ENCODE measurements at places on chromosomes 7 and 10.

- no peak for DNase-seq
Measured at GRCh38 chr7:116197360-116197759, 13.0 kb upstream of the TES start.

DNA sequence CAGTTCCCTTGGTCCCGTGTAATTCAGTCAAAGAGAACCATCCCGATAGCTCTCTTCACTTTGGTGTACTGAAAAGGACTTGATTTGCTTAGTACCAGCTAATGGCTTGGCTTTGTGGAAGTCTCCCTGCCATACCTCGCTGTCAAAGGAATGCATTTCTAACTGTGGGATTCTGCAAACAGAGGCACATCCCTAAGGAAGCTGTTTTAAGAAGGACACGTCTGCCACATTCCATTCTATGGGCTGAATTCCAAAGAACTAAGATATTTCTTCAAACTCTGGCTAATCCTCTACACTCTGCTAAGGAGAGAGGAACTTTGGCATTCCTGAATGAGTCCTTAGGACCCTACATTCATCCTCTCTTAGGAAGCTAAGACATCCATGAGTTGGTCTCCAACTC, 327.9 kb downstream of the SFMBT2 start:
- no peak for DNase-seq

- DNase-seq: no peak
Measured at GRCh38 chr7:1262441-1262840, 29.8 kb downstream of the UNCX start.

GRCh38 chr10:52106899-52107298, 207.2 kb upstream of the DKK1 start:
- no peak for DNase-seq

DNA sequence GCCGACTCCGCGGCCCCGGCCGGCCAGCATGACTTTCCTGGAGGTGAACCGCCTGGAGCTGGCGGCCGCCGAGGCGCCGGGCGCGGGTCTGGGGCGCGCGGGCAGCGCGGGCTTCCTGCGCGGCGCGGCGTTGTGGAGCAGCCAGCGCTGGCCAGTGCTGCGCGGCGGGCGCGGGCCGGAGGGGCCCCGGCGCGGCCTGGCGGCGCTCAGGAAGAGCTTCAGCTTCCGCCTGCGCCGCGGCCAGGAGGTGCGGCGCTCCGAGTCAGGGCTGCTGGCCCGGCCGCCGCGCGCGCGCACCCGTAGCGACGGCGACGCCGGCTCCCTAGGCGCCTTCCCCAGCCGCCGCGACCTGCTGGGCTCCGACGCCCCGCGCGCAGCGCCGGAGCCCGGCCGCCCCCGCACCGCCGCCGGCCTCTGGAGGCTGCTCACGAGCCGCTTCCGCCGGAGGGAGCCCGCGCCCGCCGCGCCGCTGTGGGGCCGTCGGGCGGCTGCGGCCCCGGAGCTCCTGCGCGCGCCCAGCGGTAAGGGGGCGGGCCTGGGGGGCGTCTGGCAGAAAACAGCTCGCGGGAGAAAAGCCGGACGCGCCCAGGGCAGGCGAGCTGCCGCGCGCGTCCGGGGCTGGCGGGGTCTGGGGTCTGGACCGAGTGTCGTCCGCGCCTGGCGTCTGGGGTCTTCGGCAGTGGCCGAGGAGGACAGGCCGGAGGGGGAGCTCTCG, 29.0 kb downstream of the AGAP3 start:
- no peak for DNase-seq

GRCh38 chr7:138584283-138584682, 116.9 kb downstream of the SVOPL start:
- DNase-seq: no peak

All from T-helper 9 cell (primary cell).